CD8-positive, alpha-beta memory T cell (primary cell): ENCODE measurements at places on chromosomes 6 and 20. TPM values are rescaled to one million over a fixed set of nuclear protein-coding genes. Genes with fewer than 3 reads are reported as not detected.
A peak's percentile ranks its signal among the peaks of the same experiment; 100 is the strongest.

DNA sequence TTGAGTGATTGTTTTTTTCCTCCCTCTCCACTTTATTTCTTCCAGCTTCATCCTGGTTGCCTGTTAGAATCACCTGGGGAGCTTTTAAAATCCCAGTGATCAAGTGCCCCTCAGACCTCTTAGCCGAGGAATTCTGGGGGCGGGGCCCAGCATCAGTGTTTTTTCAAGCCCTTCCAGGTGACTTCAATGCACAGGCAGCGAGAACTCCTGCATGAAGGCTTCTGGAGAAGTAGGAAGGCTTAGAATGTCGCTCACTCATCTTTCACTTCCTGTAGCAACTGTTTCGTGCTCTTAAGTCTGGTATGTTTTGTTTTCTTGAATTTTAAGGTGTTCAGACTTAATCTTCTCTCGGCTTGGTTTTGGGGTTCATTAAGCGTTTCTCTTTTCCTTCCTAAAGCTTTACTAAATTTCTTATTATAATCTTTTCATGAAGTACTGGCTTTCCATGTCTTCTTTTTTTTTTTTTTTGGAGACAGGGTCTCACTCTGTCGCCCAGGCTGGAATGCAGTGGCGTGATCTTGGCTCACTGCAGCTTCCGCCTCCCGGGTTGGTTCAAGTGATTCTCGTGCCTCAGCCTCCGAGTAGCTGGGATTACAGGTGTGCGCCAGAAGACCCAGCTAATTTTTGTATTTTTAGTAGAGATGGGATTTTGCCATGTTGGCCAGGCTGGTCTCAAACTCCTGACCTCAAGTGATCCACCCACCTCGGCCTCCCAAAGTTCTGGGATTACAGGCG, 30.9 kb upstream of the TULP1 start:
- DNase-seq: no peak

DNA sequence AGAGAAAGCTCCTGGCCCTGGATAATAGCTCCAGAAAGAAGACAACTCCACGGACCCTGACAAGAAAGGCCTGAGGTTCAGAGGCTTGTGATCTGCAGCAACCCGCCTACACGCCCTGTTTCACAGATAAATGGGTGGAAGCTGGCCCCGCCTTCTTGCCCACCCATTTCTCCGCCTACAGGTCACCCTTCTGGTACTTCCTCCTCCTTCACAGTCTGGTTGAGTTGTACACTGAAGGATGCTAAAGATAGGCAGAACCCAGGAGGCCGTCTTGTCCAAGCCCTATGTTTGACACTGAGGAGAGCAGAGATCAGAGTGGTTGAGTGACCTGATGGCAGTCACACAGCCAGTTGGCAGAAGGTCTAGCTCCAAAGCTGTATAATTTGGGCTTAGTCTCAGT, 34.2 kb upstream of the MDGA1 start:
- peak; percentile 18 for DNase-seq

The CDKAL1 gene
- total RNA-seq: 30.2 TPM

The NHLRC1 gene
- total RNA-seq: 0.24 TPM

DNA sequence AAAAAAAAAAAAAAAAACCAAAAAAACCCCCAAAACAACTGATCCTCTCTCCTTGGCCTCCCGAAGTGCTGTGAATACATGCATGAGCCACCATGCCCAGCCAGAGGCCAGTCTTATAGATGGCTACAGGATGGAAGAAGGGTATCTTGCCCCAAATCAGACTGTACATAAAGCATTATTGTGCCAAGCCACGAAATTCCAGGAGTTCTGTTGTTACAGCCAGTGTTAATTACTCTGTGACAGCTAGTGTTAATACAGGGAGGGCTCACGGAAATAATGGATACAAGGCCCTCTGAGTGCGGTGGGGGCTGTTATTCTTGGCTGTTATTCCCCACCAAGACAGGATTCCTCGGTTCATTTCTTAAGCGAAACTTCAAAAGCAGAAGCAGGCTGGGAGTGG, 1.4 kb upstream of the CLPSL2 start:
- DNase-seq: no peak

DNA sequence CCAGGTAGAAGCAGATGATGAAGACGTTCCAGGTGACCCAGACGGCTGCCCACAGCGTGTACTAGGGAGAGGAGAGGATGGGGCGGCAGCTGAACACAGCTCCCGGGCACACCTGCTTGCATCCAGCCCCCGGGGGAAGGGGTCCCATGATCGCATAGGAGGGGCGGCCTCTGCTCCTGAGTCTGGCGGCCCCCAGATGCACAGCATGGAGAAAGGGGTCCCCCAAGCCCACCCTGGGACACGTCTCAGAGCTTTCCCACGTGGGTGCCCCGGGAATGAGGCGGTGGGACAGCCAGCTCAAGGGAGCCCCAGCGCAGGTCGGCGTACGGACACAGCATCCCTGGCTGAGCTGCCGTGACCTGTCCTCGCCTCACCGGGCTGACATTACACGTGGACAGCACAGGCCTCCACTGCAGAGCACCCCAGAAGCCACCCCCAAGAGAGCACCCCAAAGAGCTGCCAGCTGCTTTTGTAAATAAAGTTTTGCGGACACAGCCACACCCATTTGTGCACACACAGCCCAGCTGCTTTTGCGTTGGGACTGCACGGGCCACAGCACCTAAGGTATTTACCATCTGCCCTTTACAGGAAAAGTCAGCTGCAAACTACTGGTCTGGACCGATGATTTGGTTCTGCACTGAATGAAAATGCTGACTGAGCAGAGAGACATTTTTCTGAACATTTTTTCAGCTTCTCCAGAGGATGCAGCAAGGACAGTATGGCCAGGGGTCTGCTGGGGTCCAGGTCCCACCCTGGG, 5.2 kb downstream of the NKAIN4 start:
- DNase-seq: no peak

The SYNDIG1 gene
- total RNA-seq: not detected

DNA sequence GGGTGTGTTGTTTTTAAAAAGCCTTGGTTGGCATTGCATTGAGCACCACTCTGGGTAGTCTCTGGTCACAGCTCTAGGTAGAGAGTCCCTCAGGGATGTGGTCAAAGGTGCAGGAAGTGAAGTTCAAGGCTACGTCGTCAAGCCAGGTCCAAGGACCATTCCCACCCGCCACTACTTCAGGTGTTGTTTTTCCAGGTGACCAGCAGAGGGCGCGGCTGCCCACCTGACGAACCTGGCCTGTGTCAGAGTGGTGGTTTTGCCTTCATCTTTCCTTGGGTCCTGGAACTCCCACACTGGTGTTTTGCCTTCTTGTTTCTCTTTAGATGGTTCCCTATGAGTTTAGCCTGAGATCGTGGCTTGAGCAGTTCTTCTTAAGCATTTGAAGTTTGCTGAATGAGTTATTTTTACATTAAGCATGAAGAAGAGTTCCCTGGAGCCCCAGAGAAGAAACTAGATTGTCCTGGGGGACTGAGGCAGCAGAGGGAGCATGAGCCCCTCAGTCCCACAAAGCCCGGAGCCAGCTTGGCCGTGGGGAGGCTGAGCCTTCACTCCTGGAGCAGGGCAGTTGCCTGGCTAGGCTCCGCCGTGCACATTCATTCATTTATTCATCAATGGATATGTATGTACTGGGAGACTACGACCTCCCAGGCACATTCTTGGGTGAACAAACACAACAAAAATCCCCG, 5.6 kb upstream of the PHACTR3 start:
- DNase-seq: no peak

The MYL9 gene
- not detected for total RNA-seq

The BRPF3 gene
- 22.4 TPM for total RNA-seq

GRCh38 chr6:127267646-127268625, 1.3 kb downstream of the RNF146 start:
- peak; percentile 45 for DNase-seq

The CASS4 gene
- 3.7 TPM for total RNA-seq

DNA sequence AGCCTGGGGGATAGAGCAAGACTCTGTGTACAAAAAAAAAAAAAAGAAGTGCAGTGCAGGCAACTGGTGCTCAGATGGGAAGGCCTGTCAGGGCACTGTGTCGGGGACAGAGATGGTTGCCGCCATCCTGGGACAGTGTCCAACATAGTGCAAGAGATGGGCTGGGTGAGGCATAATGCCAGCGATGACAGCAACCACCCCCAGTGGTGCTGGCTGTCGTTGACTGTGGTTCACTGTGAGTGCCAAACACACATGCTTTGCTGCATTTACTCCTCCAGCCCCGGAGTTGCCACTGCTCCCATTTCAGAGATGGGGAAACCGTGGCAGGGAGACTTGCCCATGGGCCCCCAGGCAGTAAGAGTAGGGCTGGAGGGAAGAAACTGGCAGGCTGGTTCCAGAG, 5.2 kb upstream of the C20orf203 start:
- no peak for DNase-seq

The PLEKHG1 gene
- total RNA-seq: 9.4 TPM

The THBD gene
- total RNA-seq: 0.31 TPM

DNA sequence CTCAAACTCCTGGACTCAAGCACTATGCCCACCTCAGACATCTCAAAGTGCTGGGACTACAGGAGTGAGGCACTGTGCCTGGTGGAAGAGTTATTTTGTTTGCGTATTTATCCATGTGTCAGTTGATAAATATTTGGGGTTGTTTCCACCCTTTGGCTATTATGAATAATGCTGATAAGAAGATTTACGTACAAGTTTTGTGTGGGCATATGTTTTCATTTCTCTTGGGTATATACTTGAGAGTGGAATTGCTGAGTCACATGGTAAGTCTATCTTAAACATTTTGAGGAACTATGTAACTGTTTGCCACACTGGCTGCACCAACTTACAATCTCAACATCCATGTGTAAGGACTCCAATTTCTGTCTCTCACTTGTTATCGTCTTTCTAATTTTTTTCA, 200.3 kb downstream of the RNGTT start:
- no peak for DNase-seq

DNA sequence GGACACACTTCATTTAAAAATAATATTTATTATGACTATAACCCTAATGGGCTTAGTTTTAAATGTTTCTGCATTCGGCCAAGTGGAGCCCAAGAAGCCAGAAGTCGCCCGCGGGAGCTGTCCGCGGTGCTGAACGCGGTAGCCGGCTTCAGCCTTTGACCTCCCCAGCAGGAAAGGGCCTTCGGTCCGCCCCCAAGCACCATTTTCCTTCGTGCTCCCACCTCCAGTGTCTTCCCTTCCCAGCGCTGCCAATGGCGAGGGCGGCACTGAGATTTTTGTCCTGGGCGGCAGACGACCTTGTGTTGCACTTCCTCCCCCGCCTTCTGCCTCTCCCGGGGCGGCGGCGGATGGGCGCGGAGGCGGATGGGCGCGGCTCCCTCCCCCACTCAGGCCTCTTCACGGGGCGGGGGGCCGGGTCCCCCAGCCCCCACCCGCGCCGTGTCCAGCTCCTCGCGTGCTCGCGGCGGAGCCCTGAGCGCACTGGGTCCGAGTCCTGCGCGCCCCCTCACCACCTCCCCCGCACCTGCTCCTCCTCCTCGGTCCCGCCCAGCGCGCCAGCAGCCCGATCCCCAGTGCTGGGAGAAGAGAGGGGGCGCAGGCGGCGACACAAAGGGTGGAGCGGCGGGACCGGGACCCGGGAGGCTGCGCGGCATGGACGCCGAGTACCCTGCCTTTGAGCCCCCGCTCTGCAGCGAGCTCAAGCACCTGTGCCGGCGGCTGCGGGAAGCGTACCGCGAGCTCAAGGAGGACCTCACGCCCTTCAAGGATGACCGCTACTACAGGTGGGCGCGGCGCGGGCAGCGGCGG, 23.6 kb upstream of the TMEM181 start:
- peak; percentile 63 for DNase-seq

- DNase-seq: no peak
Observed at GRCh38 chr20:58424218-58424969, 35.4 kb downstream of the VAPB start.

- DNase-seq: no peak
Observed at GRCh38 chr20:52649727-52650126, 322.4 kb upstream of the TSHZ2 start.

GRCh38 chr20:7765221-7765620, 175.0 kb downstream of the HAO1 start:
- DNase-seq: no peak

The EFCAB8 gene
- 0.35 TPM for total RNA-seq
